ENCODE measurements at places on chromosomes 2 and 18.
A peak's percentile ranks its signal among the peaks of the same experiment; 100 is the strongest.

GRCh38 chr2:101901241-101901640 lies 90.5 kb upstream of the IL1R2 start:
- no peak for DNase-seq

- no peak for DNase-seq
Observed at GRCh38 chr2:179349670-179350303, 85.2 kb upstream of the SESTD1 start.

DNA sequence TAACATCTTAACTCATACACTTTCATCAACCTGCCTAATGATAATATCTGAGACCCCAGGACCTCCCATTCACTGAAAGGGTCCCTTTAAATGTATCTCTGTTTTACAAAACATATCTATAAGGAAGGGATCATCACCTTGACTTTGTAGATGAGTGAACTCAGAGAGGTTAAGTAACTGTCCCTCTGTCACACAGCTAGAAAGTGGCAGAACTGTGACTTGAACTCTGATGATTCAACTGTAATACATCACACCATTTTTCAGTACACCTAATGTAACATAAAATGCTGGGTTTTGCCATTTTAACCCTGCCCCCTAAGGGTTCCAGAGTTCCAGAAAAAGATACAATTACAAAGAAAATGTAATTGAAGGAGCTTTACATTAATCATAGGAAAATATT lies 234.6 kb downstream of the ZEB2 start:
- DNase-seq, result no peak

GRCh38 chr2:85547089-85547858 lies 8.3 kb downstream of the MAT2A start:
- DNase-seq, result no peak

DNA sequence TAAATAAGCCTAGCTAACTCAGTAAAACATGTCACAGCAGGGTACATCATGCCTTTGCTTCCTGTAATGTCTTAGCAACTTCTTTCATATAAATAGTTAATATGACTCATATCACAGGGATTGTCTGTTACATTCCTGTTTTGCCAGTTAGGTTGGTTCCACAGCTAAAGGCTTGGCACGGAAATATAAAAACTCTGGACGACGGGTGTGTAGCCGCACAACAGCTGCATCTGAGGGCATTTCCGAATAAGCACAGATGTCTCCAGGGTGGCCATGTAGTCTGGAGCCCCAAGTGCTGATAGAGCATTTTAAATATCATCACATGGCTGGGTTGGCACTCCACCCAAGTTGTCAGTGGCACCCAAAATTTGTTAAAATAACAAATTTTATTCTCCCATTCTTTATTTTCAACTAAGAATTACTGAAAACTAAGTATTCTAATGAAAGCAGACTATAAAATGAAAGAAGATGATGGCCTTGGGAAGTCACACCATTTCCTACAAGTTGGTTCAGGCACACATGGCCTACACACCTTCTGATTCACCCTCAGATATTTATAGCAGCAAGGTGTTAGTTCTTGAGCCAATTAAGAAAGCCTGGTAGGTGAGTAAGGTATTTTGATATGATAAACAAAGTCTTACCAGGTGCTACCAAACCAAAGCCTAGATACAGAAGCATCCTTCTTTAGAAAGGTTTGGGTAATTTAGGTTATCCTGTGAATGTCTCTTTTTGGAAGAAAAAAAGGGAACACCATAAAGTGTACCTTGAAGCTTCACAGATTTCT lies 61.8 kb upstream of the STK17B start:
- DNase-seq, result no peak

- DNase-seq, result no peak
Observed at GRCh38 chr2:8573942-8574195, 108.0 kb upstream of the ID2 start.

DNA sequence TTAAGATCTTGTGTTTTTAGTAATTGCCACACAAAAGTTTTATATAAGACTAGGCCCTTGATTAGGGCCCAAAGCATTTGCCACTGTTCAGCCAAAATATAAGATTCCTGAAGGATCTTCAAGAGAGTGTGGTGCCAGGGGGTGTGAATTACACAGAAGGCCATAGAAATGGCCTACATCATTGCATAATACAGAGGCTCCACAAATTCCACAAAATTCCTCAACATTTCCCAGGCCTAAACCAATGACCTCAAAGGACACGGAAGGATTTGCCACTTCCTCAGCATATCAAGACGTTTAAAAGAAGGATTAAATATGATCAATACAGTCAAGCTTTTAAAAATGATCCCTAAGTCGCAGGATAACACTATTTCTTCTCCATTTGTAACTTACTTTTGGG lies 24.1 kb downstream of the COL6A3 start:
- DNase-seq, result no peak

DNA sequence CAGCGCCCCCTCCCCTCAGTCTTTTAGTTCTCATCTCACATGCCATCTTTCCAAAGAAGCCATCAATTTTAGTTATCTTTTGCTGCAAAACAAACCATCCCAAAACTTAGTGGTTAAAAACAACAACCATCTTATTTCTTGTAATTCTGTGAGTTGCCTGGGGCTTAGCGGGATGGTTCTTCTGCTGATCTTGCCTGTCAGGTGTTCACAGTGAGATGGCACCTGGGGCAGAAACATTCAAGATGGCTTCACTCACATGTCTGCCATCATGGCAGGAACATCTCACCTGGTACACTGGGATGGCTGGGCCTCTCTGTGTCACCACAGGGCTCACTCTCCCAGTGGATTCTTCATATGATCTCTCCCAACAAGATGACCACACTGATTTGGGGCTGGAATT lies 144.5 kb upstream of the MSH6 start:
- DNase-seq, result no peak

- no peak for DNase-seq
Observed at GRCh38 chr2:221724631-221725203, 152.6 kb upstream of the EPHA4 start.

DNA sequence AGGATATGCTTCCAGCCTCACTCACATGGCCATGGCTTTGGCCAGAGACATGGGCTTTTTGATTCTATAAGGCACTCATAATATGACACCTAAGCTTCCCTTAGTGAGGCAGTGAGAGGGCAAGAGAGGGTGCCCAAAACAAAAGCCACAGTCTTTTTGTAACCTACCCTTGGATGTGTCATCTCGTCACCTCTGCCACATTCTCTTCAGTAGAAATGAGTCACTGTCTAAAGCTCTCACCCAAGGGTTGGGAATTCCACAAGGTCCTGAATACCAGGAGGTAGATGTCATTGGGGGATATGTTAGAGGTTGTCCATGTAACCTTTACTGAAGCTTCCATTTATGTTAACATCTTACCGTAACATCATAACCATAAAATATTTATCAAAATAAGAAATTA lies 108.4 kb downstream of the ALMS1 start:
- DNase-seq, result no peak

GRCh38 chr2:121887513-121888188 lies 132.2 kb downstream of the TSN start:
- no peak for DNase-seq

- DNase-seq, result peak; percentile 88
Observed at GRCh38 chr2:85602476-85603234, at the start of gene TMEM150A. Gene TMEM150A, minus strand, starts transcription at chr2:85602698. Its CDS starts 750 bp downstream, at chr2:85601948.

- DNase-seq, result no peak
Observed at GRCh38 chr2:1517786-1518185, 104.5 kb downstream of the TPO start.

DNA sequence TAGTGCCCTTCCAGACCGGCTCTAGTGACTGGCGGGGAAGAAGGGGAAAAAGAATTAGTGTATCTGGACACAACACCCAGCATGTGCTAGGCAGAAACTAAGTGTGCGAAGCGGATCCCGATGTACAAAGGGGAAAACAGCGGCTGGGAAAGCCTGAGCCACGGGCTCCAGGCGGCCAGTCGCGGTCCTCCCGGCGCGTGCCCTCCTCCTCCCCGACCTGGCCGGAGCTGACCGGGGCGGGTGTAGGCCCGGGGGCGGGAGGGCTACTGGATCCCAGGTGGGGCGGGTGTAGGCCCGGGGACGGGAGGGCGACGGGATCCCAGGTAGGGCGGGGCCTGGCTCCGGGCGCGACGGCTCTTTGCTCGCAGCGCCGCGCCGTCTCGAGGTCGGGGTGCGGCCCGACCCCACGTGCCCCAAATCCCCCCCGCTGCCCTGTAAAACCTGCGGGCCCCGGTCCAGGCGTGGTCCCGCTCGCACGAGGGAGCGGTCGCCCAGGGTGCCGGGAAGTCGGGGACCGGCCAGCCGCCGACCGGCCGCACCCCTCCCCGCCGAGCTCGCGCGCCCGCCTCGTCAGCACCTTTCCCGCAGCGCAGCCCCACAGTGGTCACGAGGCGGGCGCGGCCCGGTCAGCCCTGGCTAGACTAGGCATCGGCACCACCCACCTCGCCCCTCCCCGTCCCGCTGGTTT lies 48.8 kb downstream of the C2orf42 start:
- DNase-seq, result peak; percentile 62

- no peak for DNase-seq
Observed at GRCh38 chr2:201909961-201910361, 103.6 kb downstream of the CDK15 start.

- no peak for DNase-seq
Observed at GRCh38 chr2:185208261-185208660, 530.3 kb upstream of the FSIP2 start.

- no peak for DNase-seq
Observed at GRCh38 chr18:64392202-64392601, 243.3 kb upstream of the LINC00305 start.

DNA sequence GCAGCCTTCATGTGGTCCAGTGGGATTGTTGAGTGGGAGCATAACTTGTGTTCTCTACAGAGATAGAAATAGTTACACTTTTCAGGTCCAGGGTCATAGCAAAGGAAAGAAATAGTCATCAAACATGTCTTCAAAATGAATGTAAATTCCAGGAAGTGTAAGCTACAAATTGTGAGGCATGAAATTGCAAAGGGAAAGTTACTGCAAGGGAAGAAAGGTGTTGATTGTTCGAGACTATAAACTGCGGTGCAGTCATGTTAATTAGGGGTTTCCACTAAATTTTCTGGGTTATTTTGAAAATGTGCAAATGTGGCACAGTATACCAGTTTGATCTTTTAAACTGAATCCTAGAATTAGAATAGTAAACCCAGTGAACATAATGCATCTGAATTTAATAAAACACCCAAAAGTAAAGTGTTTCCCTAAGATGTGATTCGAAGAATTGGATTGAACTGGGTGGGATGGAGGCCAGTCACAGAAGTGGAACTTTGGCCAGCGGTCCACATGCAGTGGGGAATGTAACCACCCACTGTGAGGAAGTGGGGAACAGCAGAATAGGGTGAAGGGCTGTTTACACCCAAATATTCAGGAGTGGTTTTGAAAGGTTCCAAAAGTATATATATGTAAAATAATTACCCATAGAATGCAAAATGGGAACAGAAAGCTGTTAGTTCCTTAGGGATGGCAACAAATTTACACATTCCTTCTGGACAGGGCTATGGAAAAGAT lies 126.5 kb upstream of the CCDC68 start:
- no peak for DNase-seq

DNA sequence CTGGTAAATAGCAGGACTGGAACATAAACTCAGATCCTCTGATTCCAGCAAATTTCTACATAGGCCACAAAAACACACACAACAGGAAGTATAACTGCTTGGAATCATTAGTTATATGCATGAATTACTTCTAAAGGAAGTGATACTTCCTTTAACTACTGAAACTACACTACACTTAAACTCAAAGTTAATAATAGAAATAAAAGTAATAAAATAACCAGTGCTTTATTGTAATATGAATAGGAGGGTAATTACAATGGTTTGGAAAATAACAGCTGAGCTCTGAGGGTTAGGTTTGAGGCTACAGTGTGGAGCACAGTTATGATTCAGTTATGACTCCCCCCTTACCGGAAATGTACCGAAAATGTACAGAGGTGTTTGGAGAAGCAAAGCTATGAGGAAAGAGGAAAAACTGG lies 18.5 kb upstream of the POLI start:
- no peak for DNase-seq

- no peak for DNase-seq
Observed at GRCh38 chr2:240213476-240214421, 73.3 kb upstream of the OTOS start.

GRCh38 chr2:239363946-239364637 lies 36.7 kb downstream of the HDAC4 start:
- no peak for DNase-seq

DNA sequence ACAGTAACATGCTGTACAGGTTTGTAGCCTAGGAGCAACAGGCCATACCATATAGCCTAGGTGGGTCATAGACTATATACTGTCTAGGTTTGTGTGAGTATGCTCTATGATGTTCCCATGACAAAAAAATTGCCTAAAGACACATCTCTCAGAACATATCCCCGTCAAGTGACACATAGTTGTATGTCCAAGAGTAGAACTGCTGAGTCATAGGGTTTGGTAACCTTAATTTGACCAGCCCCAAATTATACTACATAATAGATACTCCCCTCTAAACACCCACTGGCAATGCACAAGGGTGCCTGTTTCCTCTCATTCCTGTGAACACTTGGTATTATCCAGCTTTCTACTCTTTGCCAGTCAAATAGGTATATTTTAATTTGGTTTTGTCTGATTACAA lies 161.6 kb downstream of the LCLAT1 start:
- DNase-seq, result no peak

DNA sequence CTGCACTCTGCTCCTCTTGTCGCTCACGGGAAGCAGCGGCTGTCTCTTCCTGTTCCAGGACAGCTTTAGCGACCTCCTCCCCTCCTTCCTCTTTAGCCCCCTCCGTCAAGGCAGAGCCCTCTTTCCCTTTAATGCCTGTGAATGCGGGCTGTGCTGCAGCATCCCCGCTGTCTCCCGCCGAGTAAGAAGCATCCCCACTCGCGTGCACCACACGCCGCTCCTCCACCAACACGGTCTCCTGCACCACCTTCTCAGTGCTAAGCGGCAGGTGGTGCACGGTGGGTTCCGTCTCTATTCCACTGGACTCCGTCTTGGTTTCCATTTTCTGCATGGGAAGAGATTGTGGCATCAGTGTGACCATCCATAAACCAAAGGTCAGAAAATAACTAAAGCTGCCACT lies 101.6 kb upstream of the ZBTB14 start:
- DNase-seq, result no peak

DNA sequence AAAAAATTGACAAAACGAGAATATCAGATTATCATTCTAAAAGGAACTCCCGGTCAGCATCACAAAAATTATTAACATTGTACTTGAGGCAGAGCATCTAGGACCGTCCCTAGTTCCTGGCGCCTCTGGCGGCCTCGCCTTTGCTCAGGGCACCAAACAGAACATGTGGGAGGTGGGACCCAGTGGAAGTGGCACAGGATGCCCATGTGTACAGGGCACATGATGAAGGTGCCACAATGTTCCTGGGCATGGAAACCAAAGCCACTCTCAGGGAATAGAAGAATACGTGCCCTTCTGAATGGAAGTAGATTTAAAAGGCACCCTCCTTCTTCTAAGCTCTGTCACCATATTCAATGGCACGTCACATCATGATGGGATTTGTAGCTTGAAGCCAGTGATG lies 30.1 kb upstream of the MARCO start:
- no peak for DNase-seq

DNA sequence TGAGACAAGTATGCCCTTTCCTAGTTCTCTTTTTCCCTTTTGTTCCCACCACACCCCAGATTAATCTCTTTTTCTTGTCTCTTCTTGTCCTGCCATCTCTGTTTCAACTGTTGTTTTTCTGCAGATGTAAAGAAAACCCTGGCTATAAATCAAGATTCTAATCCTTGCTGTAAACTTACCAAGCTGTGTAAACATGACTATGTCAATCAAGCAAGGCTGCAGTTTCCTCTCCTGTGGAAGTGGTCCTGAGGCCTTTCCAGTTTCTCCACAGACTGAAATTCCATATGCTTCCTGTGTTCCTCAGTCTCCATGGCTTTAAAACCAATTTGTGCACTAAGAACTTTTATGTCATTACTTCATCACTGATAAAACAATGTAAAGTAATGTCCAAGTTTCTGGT lies 288.8 kb upstream of the PIK3C3 start:
- DNase-seq, result no peak
